ENCODE measurements at places on chromosomes 6 and 20. TPM values are rescaled to one million over a fixed set of nuclear protein-coding genes. Genes with fewer than 3 reads are reported as not detected.

The DEFB124 gene
- 7.6 TPM for total RNA-seq

- DNase-seq, result no peak
Observed at GRCh38 chr6:33007831-33008400, 1.5 kb downstream of the HLA-DOA start.

GRCh38 chr20:38245753-38246152 is 14.8 kb downstream of the KIAA1755 start:
- DNase-seq, result no peak

The ASIP gene
- not detected for total RNA-seq
